Stimulated activated CD8-positive, alpha-beta memory T cell treated with anti-CD3 and anti-CD28 coated beads, Interleukin-4, amount 100 ng/mL, for 4 hours (primary cell): ENCODE measurements at places on chromosomes 1 and 21.

GRCh38 chr1:23124259-23125026 lies 44.2 kb downstream of the LUZP1 start:
- no peak for DNase-seq

DNA sequence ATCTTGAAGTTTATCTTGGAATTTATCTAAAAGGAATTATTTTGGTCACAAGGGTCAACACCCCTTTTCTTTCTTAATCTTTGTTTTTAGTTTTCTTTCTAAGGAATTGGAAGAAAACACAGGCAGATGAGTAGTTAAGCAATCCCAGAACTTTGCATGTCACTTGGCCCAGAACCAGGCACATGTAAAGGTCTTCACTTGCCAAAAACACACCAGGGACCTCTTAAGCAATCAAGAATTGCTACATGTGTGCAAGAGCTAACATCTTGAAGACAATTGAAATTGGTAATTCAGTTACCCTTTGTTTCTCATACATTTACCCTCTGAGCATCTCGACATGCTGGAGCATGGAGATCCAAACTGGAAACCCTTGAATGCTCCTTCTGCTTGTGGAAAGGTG lies 114.2 kb downstream of the ZC3H11B start:
- no peak for DNase-seq

DNA sequence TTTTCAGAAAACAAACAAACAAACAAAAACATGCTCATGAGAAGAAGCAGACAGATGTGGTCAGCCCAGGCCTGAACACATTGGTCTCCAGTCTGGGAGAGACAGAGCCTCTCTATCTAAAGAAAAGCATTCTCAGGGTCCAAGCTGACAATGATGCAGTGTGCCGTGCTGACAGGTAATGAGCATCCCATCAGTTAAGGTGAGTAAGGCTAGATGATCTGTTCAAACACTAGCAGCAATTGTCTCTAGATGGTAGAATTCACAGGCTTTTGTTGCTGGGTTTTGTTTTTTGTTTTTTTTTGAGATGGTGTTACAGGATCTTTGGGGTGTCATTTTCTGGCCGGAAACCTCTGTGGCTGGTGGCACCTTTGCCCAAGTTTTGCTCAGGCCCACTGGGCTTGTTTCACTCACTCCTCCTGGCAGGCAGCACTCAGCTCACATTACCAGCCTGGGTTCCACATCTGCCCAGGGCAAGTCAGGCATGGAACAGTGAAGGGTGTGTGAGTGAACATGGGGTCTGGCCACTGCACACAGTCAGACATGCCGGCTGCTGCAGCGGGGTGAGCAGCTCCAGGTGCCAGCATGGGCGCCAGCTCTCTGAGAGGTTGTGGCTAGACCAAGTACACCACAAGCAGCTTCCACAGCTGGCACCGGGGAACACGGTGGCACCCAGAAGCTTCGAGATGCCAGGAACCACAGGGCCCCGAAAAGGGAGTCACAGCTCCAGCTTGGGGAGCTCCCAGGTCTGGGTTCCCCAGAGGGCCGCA lies 2.5 kb upstream of the C1QA start:
- no peak for DNase-seq

DNA sequence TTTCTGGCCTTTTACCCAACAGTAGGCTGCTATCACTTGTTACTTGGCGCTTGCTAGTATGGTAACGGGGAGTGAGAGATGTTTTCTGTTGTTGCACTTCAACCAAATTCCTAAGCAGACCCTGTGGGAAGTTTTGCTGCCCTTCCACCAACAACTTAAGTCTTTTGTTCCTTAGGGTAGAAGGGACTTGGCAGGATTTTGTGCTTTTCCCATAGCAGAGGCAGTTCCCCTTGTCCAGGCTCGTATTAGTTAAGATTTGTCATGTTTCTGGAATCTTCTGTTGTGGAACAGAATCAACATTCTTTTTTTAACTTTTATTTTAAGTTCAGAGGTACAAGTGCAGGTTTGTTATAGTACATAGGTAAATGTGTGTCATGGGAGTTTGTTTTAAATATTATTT lies 73.2 kb upstream of the SGIP1 start:
- no peak for DNase-seq

DNA sequence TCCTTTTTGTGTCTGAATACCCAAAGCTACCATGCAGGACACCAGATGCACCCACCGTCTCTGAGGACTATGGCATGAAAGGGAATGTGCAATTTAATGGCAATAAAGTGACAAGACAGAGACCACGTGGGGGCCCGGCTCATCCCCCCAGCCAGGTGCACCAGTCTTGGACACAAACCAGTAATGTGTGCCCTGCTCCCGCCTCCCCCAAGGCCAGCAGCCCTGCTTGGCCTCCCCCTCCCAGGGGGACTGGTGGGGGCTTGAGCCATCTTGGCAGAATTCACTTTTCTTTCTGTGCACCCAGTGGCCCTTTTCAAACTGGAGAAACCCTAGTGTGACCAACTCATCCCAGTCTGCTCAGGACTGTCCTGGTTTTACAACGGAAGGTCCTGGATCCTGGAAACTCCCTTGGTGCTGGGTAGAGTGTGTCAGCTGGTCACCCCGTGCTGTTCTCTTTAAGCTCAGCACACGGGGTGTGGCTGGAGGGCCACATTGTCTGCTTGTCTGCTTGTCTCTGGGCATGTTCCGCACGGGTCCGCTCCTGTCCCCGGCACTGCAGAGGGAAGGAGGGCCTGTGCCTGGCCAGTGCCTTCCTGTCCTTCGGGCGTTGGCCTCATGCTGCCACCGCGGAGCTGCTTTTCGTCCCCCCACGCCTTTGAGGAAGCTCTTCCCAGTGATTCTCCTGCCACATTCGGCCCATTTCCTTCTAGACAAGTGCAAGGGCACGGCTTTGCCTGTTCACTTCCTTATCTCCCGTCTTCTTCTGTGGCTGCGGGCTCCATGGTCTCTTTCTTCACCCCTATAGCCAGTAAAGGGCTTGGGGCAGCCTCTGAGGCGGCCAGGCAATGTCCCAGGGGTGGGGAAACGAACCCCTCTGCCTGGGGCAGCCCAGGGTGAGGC lies 45.8 kb upstream of the TTC34 start:
- no peak for DNase-seq

GRCh38 chr21:21688889-21689288 lies 690.7 kb downstream of the NCAM2 start:
- DNase-seq, result no peak

DNA sequence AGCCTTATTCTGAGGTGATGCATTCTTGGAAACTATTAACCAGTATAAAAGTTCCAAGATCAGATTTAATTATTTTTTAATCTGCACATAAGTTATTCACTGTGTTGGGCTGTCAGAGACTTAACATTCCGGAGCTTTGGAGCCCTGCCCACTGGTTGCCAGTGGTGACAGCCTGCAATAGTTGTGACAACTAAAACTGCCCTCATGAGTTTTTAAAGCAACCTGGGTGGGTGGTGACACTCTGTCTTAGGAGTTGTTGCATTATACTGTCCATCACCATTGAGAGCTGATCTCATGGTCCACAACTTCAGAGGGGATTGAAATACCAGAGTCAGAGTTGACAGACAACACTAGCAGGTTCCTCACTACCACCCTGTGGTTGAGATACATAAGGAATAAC lies 653.9 kb upstream of the USP24 start:
- DNase-seq, result no peak

GRCh38 chr1:205496661-205497060 lies 7.8 kb upstream of the CDK18 start:
- DNase-seq, result no peak

DNA sequence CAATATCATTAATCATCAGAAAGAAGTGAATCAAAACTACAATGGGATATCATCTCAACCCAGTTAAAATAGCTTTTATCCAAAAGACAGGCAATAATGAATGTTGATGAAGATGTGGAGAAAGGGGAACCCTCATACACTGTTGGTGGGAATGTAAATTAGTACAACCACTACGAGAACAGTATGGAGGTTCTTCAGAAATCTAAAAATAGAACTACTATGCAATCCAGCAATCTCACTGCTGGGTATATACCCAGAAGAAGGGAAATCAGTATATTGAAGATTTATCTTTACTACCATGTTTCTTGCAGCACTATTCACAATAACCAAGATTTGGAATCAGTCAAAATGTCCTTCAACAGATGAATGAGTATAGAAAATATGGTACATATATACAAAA lies 189.8 kb downstream of the HHIPL2 start:
- DNase-seq, result no peak

- no peak for DNase-seq
These were observed 113.0 kb downstream of the DMRTB1 start for GRCh38 chr1:53572065-53572814.

GRCh38 chr1:165234149-165234548 lies 122.4 kb downstream of the LMX1A start:
- DNase-seq, result no peak

DNA sequence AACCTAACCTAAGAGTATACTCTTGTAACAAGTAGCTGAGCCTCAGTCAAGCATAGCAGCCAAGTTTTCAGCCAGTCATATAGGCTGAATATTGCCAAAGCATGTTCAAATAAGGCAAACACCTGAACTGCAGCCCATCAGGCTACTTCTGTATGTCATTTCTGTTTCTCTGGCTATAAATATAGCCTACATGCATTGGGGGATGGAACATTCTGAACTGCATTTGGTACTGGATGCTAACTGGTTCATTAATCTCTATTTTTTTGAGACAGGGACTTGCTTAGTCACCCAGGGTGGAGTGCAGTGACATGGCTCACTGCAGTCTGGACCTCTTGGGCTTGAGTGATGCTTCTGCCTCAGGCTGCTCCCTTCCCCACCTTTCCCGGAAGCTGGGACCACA lies 37.3 kb downstream of the MAST2 start:
- DNase-seq, result no peak

DNA sequence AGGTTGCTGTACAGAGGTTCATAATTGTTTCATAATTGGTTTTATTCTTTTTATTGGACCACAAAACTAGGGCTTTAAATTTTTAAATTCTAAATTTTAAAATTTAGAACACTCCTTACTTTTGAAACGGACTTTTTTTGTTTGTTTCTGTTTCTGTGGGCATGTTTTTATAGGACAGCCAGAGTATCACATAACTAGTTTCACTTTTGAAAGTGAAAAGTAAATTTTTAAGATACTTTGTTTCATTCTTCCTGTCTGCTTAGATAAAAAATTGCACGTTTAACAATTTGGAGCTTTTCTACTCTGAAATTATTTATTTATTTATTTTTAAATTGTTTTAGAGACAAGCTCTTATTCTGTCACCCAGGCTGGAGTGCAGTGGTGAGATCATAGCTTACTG lies 29.7 kb downstream of the MDM4 start:
- DNase-seq, result no peak
